Fibroblast of gingiva (primary cell): ENCODE measurements at places on chromosomes 4 and X.

DNA sequence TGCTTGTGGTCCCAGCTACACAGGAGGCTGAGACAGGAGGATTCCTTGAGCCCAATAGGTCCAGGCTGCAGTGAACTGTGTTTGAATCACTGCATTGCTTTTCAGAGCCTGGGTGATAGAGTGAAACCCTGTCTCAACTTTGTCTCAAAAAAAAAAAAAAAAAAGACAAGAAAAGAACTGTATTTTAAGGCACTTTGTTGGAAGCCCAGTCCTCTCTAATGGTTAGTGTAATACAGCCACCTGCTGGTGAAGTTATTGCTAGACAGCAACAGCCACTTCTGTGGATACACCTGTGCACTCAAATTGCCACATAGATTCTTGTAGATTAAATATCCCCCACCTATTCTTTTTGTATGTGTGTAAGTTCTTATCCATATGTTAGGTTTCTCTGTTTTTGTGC is 10.1 kb upstream of the FGG start:
- DNase-seq = peak; percentile 22

- no peak for DNase-seq
Observed at GRCh38 chrX:57353472-57354132, 67.1 kb downstream of the FAAH2 start.

- DNase-seq = peak; percentile 78
Observed at GRCh38 chr4:150569384-150569987, 12.5 kb upstream of the MAB21L2 start.

- peak; percentile 18 for DNase-seq
Observed at GRCh38 chr4:185912779-185913178, 100.8 kb upstream of the SORBS2 start.

- no peak for DNase-seq
Observed at GRCh38 chr4:129490516-129490915, 394.6 kb downstream of the C4orf33 start.

GRCh38 chr4:143335979-143336780 is 496 bp upstream of the GAB1 start:
- peak; percentile 91 for DNase-seq

DNA sequence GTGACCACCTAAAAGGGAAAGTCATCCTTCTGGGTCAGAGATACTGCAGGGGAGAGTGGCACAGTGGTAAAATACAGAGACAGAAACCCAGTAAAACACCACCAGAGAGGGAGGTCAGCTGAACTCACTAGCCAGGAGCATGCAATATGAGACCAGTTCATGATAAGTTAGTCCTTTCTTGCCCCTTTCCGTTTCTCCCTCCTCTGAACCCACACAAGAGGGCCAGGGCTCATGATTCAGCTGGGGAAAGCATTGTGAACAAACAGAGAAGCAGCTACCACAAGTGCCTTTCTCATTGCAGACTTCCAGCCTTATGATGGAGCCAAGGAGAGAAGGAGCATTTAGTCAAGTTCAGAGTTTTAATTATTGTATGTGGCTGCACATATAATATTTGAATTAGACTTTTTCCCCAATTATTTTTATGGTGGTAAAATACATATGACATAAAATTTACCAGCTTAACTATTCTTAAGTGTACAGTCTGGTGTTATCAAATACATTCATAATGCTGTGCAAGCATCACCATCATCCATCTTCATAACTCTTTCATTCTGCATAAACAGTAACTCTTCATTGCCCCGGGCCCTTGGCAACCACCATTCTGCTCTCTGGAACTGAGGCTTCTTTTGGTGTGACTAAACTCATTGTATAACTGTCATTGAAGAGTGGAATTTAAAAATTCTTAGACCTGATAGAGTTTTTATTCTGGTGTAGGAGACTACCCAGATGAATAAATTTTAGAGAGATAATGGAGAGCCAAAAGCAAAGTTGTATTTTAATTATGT is 114.6 kb downstream of the DDIT4L start:
- no peak for DNase-seq

GRCh38 chr4:47651231-47651630 is 166.2 kb downstream of the ATP10D start:
- DNase-seq = no peak

GRCh38 chrX:129788527-129788926 is 8.8 kb downstream of the SASH3 start:
- no peak for DNase-seq

- DNase-seq = no peak
Observed at GRCh38 chr4:1975880-1976279, 32.9 kb downstream of the NELFA start.

GRCh38 chr4:24413311-24413784 is 171.0 kb downstream of the DHX15 start:
- no peak for DNase-seq

DNA sequence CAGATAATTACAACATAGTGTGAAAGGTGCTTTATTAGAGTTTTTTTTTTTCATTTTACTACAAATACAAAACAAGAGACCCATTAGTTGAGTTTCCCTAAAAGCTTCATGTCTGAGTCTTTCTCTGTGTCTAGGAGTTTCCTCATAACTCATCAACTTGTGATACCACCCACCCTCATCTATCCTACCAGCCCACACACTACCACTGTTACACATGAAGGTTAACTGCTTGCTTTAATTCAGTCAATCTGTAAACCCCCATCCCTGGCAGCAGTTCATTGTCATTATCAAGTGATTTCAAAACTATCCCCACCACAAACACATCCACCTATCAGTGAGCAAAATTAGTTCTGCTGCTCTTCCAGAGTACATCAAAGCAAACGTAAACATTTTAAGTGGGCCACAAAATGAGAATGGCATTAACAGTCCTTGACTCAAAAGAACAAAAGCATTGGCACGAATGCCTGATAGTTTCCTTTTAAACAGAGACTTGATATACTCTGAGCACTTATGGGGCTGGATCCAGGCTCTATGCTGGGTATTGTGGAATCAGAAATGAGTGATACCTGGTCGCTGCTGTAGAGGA is 331.6 kb upstream of the FAM241A start:
- no peak for DNase-seq

DNA sequence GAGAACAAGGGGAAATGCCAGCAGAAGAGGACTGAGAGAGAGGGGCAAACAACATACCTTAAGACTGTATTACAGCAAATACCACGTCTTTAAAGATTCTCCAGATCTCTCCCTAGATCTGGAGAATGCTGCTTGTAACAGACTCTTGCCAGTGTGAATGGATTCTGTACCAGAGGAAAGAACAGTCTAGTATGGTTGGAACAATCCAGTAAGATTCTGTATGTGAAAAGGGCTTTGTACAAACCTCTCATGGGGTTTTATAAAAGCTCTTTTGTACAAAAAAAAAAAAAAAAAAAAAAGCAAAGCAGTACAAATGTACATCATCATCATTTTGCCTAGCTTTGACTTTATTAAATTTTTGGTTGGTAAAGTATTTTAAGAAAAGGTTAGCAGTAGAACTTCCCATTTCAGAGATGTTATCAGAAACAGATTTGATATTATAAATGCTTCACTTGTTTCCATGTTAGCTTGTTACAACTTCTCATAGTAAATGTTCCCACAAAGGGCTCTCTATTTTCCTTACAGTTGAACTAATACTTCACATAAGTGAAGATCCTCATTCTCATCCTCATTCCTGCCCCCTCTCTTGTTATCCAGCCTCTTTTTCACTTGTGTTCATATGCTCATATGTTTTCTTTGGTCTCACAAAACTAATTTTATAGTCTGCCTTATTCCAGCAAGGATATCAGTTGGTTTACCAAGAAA is 144.2 kb downstream of the EDA start:
- no peak for DNase-seq

DNA sequence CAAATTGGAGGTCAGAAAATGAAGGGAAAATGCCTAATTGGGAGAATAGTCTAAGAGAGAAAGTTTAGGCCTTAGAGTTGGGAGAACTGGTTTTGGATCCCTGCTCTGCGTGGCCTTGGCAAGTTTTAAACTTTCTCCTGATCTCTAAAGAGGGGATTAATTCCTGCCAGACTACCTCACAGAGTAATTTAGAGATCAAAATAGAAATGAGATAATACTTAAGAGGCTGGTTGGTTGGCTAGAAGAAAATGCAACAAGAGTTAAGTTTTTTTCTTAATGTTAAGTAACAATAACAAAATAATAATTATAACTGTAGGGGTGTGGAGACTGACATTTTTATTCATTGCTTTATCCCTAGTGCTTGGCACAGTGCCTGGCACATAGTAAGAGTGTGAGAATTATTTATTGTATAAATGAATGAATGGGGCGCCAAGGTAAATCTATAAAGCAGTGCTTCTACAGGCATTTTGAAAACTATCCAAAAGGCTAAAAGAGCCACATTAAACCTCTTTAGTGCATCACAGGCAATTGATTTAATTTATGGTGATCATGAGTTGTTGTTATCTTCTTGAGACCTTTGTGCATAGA is 160.5 kb downstream of the RASL11B start:
- no peak for DNase-seq

- DNase-seq = peak; percentile 43
Observed at GRCh38 chrX:45445745-45446412, 245.2 kb upstream of the DIPK2B start.

DNA sequence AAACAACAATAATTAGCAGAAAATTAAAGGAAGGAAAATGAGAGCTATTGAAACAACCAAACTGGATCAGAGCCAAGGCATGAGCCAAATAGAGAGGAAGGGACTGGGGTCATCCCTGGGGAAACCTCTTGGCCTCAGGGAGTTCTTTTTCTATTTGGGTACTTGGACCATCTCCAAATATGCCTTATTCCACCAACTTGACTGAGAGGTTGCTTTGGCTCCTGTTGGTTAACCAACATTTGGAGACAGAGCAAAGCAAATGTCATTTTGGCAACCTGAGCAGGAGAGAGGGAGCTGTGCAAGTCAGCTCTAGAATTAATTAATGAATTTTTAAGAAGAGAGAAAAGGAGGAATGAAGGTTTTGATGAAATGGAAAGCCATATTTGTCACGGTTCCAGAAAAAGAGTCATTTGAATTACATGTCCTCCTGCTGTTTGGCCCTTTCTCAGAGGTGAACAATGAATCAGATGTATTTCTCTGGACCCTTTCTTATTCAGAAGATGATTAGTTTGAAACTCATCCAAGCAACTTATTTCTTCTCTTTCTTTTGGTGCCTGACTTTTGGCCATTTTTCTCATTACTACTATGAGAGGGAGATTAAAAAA is 119.1 kb downstream of the CNKSR2 start:
- no peak for DNase-seq

GRCh38 chrX:142156567-142156966 is 48.5 kb downstream of the MAGEC2 start:
- DNase-seq = no peak

DNA sequence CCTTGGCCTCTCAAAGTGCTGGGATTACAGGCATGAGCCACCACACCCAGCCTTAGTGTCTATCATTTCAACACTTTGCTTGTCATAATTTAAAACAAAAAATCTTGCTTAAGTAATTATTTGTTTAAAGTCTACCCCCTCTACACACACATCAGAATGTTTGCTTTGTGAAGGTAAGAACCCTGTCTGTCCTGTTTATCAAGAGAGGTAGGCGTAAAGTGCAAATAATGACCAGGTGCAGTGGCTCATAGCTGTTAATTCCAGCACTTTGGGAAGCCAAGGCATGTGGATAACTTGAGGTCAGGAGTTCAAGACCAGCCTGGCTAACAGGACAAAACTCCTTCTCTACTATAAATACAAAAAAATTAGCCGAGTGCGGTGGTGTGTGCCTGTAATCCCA is 326.7 kb upstream of the CLNK start:
- DNase-seq = no peak

GRCh38 chr4:147136310-147136709 is 190.6 kb upstream of the TTC29 start:
- peak; percentile 51 for DNase-seq
